ENCODE measurements at places on chromosomes 11 and 22.

DNA sequence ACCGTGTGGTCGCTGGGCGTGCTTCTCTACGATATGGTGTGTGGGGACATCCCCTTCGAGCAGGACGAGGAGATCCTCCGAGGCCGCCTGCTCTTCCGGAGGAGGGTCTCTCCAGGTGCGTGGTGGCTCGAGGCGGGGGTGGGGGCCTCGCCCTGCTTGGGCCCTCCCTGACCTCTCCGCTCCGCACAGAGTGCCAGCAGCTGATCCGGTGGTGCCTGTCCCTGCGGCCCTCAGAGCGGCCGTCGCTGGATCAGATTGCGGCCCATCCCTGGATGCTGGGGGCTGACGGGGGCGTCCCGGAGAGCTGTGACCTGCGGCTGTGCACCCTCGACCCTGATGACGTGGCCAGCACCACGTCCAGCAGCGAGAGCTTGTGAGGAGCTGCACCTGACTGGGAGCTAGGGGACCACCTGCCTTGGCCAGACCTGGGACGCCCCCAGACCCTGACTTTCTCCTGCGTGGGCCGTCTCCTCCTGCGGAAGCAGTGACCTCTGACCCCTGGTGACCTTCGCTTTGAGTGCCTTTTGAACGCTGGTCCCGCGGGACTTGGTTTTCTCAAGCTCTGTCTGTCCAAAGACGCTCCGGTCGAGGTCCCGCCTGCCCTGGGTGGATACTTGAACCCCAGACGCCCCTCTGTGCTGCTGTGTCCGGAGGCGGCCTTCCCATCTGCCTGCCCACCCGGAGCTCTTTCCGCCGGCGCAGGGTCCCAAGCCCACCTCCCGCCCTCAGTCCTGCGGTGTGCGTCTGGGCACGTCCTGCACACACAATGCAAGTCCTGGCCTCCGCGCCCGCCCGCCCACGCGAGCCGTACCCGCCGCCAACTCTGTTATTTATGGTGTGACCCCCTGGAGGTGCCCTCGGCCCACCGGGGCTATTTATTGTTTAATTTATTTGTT, 2.4 kb downstream of the PIM3 start:
- no peak for DNase-seq

DNA sequence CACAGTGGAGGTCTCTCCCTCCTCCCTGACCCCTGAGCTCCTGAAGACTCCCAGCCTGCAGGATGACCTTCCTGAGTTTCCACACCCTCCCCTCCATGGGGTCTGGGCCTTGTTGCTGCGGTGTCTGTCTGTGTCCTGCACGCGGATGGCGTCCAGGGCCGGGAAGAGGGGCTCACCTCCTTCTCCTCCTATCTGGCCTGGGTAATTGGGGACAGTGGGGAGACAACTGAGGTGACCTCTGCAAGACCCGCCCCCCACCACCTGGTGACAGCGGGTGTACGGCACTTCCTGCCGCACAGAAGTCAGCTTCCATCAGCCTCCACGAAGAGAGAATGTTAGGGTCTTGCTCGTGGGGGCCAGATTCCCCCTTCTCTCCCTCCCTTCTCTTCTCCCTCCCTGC, 31.7 kb downstream of the LINC01488 start:
- DNase-seq: no peak

- DNase-seq: no peak
Observed at GRCh38 chr22:46007003-46007847, 30.3 kb upstream of the WNT7B start.

DNA sequence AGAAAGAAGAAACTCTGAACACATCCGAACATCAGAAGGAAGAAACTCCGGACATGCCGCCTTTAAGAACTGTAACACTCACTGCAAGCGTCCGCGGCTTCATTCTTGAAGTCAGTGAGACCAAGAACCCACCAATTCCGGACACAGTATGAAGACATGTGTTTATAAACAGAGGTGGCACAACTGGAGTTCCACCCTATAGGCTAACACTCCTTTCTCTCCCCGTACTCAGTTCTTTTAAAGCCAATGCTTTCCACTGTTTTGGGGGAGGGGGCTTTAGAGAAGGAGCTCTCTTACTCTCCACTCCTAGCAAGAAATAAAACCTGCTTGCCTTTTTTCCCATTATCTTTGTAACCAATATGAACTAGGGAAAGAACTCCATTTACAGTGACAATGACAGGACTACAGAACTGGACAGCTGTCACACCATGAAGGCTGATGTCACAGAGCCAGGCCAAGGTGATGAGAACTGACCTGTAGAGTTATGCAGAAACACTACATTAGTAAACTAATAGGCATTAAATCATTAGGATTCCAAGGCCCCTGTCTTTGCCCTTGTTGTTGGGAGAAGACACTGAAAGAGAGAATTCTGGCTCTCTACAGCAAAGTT, 733 bp downstream of the TRIM5 start:
- no peak for DNase-seq

DNA sequence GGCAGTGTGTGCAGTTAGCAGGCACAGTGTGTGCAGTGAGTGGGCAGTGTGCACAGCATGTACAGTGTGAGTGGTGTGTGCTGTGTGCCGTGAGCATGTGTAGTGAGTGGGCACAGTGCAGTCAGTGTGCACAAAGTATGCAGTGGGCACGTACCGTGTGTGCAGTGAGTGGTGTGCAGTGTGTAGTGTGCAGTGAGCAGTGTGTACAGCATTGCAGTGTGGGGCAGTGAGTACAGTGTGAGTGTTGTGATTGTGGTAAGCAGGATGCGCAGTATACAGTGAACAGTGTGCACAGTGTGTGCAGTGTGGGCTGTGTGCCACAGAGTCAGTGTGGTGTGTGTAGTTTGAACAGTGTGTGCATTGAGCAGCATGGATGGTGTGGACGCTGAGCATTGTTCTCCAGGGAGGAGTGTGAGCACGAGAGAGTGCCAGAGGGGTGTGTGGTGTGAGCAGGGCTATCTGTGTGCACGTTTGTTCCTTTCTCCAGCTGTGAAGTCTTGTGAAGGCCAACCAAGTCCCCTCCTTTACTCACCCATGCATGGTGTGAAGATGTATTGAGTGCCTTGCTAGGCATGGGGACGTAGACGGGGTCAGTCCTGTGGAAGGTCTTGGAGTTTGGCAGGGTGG, 3.0 kb downstream of the SHANK3 start:
- no peak for DNase-seq

- no peak for DNase-seq
Observed at GRCh38 chr11:108587109-108587508, 6.5 kb downstream of the EXPH5 start.

DNA sequence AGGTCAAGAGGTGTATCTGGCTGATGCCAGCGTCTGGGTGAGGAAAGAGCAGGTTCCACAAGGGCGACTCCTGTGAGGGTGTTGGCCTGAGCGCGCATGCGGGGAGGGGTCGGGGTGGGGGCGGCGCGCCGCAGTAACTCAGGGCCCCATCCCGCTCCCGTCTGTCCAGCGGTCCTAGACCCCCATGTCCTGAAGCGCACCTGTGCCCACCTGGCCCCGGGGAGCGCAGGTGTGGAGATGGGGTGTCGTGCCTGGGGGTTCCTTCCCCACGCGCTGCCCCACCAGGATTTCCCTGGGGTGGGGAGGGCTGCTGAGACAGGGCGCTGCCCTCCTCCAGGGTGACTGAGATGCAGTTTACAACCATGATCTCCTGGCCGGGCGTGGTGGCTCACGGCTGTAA, 20.9 kb downstream of the RNH1 start:
- no peak for DNase-seq

DNA sequence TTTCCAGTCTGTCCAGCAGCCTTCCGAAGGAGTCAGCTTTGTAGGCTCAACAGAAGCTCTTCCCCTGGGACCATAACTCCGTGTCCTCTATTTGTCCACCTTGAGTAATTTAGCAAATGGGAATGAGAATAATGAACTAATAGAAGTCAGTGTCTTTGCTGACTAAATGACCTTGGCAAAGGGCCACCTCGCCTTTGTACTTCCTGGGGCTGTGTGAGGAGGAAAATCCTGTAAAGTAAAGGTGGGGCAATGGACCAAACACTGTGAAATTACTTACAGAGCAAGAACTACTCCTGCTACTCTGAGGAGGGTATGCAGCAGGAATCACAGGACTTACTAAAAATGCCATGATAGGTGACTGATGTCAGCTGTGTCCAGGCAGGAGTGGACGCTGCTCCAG, 36.2 kb upstream of the CSNK2A3 start:
- no peak for DNase-seq

- DNase-seq: no peak
Observed at GRCh38 chr11:5899534-5899933, 6.5 kb downstream of the OR52E5 start.

DNA sequence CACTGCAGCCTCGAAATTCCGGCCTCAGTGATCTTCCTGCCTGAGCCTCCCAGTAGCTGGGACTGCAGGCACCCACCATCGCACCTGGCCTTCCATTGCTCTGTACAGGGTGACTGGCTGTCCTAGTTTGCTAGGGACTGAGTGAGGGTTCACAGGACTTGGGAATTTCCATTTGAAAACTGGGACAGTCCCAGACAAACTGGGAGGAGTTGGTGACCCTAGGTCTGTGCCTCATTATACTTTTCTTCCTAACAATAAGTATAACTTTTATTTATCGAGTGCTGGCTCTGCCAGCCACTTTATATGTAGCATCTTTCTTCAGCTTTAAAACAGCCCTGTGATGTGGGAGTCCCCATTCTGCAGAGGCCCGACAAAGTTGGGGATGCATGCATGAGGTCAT, 25.5 kb downstream of the TCP11L1 start:
- no peak for DNase-seq

GRCh38 chr11:101169944-101170343, 40.3 kb upstream of the PGR start:
- no peak for DNase-seq

DNA sequence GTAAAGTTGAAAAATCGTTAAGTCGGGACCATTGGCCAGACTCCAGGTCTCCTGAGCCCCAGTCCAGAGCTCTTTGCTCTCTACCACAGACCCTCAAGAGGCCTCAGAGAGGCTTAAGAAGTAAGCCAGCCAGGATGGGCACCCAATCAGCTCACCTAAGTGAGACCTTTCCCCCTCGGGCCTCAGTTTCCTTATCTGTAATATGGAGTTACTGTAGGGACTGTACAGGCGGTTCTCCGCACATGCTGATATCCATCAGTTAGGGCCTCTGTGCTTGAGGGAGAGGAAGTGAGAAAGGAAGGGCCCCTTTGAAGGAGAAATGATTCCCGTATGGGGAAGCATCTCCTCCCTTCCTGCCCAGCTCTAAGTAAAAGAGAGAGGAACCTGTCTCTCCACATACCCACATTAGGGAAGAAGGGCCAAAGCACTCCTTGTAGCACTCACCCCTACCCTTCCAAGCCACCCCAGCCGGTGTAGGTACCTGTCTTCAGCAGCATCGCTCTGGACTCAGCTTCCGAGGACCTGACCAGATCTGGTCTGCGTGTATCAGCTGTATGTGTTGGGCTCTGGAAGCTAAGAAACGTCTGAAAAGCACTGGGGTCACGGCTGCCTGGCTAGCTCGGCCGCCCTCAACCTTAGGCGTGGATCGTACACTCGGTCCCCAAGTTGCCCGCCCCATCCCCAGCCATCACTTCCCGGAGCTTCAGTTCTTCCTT, 653 bp downstream of the NAGA start:
- no peak for DNase-seq
